ENCODE measurements at places on chromosomes 3 and 15.

- no peak for DNase-seq
Observed at GRCh38 chr3:190605385-190605784, 91.5 kb downstream of the IL1RAP start.

GRCh38 chr3:123783050-123783689, 101.0 kb downstream of the MYLK start:
- no peak for DNase-seq

- DNase-seq: no peak
Observed at GRCh38 chr3:190307164-190307545, 15.1 kb downstream of the CLDN1 start.

- no peak for DNase-seq
Observed at GRCh38 chr15:85518979-85519761, 138.8 kb downstream of the AKAP13 start.

GRCh38 chr15:78040653-78041244, 36.8 kb downstream of the TBC1D2B start:
- DNase-seq: no peak
